Liver (tissue), 10 donors: ENCODE measurements at places on chromosomes 4 and X. TPM values are rescaled to one million over a fixed set of nuclear protein-coding genes. Genes with fewer than 3 reads are reported as not detected.
A peak's percentile ranks its signal among the peaks of the same experiment; 100 is the strongest.

DNA sequence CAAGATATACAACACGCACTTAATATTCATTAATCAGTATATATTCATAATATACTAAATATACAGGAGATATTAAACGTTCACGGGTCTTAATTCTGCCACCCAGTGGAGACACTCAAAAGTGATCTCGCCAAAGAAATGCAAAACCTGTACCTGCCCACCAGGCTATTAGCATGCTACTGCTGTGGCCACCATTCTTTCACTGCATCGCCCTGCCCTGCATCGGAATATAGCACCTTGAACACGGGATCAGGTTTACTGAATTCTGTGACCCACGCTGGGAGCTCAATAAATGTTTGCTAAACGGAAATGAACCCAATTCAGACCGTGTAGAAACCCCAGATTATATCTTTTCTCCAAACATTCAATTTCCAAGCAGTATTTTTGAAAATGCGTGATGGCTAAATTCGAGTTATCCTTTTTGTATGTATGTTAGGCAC is 840 bp upstream of the CLCN3 start:
- no peaks in the 10 kb centered on the region for H3K36me3 ChIP-seq
- H3K27ac ChIP-seq: peak overlapping the region; percentile 97

DNA sequence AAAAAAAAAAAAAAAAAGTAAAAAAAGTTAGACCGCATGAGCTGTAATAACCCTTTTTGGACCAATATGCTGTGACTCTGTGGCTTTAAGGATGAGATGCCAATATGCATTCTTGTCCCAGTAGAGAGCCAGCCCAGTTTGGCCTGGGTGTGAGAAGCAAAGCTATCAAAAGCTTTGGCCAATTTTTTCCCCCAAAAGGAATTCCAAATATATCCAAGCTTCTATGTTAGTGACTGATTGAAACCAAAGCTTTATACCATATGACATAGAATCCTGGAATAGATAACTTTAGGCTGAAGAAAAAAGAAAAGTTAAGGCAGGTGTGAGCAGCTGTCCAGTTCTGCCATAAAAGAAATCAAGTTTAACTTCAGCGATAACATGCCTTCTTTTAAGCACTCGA is 30.5 kb upstream of the RBPJ start:
- H3K27ac ChIP-seq: no peak overlapping the region
- no peaks in the 10 kb centered on the region for H3K4me1 ChIP-seq
- no peak overlapping the region for H3K4me3 ChIP-seq
- H3K27me3 ChIP-seq: no peaks in the 10 kb centered on the region
- DNase-seq: no peak

DNA sequence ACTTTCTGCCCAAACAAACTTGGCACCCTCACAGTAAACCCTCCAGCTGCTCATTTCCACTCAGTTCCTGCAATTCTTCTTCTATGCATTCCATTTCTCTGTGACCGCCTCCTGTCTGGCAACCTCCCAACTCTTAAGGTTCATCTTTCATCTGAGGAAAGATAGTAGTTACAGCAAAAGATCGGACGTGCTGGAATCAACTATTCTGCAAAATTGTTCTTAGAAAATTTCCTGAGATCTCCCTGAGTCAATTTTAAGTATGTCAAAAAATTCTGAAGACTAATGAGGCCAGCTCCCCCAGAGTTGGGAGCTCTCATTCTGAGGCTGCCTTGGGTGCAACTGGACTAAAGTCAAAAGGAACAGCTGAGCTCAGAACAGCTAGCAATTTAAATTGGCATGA is 1026.0 kb downstream of the ADGRL3 start:
- no peaks in the 10 kb centered on the region for H3K27me3 ChIP-seq
- no peaks in the 10 kb centered on the region for H3K4me1 ChIP-seq
- DNase-seq: no peak
- H3K4me3 ChIP-seq: no peak overlapping the region
- H3K36me3 ChIP-seq: no peaks in the 10 kb centered on the region

PCDH18 gene
- total RNA-seq: 7.7 TPM

DNA sequence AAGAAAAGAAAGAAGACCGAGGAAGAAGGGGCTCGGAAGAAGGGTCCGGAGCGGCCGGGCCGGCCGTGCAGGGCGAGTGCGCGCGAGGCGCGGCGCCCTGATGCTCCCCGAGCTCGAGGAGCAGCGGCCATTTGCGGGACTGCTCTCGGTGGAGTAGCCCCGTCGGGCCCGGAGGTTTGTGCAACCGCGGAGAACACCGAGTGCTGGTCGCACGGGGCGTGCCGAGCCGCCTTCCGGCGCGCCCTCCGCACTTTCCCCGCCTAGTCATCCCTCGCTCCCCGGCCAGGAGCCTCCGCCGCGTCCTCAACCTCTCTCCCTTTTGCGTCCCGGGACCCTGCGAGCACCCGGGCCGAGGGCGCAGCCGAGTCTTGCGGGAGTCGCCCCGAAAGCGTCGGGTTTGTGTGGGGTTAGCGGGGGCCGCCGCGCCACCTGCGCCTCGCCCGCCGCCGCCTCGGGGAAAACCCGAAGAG is 127.4 kb downstream of the LAS1L start:
- H3K4me3 ChIP-seq: peak overlapping the region; percentile 34
- H3K4me1 ChIP-seq: no peaks in the 10 kb centered on the region
- H3K27me3 ChIP-seq: no peaks in the 10 kb centered on the region

DNA sequence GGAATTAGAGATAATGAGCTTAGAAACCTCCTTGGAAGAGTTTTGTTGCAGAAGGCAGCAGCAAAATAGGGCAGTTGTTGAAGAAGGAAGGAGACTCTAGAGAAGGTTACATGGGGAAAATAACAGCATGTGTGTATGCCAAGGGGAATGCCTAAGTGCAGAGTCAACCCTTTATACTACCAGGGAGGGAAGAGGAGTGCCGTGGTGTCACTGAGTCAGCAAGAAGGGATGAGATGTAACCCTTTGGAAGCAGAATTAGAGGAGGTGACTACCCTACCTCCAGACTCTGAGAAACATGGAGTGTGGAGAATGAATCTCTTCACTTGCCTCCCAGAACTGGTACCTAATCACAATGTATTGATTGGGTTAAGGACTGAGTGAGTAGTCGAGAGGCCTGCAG is 6.7 kb upstream of the GABRE start:
- H3K27me3 ChIP-seq: no peaks in the 10 kb centered on the region
- no peak overlapping the region for H3K27ac ChIP-seq
- no peak overlapping the region for H3K4me3 ChIP-seq

GRCh38 chr4:63296773-63297172 is 1112.5 kb downstream of the TECRL start:
- no peak overlapping the region for H3K27ac ChIP-seq
- H3K4me3 ChIP-seq: no peak overlapping the region
- H3K4me1 ChIP-seq: no peaks in the 10 kb centered on the region

DNA sequence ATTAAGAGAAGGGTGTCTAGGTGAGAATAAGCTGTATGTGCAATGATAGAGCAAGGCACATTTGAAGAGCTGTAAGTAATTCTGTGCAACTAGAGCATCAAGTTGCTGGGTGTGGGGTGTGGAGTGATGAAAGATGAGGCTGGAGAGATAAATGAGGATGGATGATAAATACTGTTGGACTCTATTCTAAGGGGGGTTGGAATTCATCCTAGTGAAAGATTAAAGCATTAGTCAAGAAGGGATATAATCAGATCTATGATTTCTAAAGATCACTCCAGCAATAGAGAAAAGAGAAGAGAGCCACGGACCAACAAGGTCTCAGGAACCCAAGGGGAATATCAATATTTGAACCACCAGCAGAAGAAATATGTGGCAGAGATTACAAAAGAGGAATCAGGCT is 415.0 kb upstream of the RPS6KA3 start:
- no peak for DNase-seq
- no peaks in the 10 kb centered on the region for H3K36me3 ChIP-seq
- H3K4me3 ChIP-seq: no peak overlapping the region
- no peaks in the 10 kb centered on the region for H3K4me1 ChIP-seq

WNK3 gene
- total RNA-seq: 4.3 TPM

BTC gene
- total RNA-seq: 0.09 TPM

DNA sequence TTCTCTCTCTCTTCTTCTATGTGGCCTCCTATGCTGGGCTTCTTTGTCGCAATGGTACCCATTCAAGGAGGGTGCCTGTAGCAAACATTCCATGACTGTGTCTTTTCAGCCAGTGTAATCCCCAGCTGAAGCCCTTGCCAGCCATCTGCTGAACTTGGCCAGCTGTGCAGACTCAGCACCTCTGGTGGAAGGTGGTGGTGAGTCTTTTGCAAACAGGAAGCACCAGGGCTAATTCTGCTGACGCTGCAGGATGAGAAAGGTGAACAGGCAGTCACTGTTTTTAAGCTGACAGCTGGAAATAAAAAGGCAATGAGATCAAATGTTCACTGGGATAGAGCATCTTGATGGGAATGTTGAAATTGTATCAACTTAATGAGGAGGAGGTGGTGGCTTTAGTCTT is 298.7 kb upstream of the CLNK start:
- H3K36me3 ChIP-seq: no peaks in the 10 kb centered on the region
- no peak for DNase-seq
- H3K4me1 ChIP-seq: no peaks in the 10 kb centered on the region
- H3K27me3 ChIP-seq: no peaks in the 10 kb centered on the region

PPEF1 gene
- total RNA-seq: not detected

DNA sequence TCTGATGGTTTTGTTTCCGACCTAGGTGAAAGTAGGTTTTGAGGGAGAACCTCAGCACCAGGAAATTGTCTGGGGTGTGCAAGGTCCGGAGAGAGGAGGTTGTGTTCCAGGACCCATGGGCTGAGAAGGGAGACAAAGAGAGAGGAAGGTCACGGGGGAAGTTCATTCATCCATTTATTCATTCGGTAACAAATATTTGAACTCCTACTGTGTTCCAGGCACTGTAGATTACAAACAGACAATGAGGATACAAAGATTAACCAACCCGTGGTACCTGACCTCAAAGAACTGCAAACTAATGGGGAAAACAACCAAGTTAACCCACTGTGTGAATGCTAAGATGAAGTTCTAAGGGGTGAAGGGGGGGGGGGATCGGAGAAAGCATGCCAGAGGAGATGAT is 1.8 kb upstream of the GPC3 start:
- no peaks in the 10 kb centered on the region for H3K27me3 ChIP-seq
- H3K27ac ChIP-seq: no peak overlapping the region
- DNase-seq: no peak

GRCh38 chr4:1255699-1256098 is 6.8 kb upstream of the CTBP1 start:
- H3K27ac ChIP-seq: no peak overlapping the region
- H3K36me3 ChIP-seq: peaks cover 2% of the 10 kb centered on the region
- peaks cover 7% of the 10 kb centered on the region for H3K4me1 ChIP-seq
- no peaks in the 10 kb centered on the region for H3K27me3 ChIP-seq
- no peak for DNase-seq

DNA sequence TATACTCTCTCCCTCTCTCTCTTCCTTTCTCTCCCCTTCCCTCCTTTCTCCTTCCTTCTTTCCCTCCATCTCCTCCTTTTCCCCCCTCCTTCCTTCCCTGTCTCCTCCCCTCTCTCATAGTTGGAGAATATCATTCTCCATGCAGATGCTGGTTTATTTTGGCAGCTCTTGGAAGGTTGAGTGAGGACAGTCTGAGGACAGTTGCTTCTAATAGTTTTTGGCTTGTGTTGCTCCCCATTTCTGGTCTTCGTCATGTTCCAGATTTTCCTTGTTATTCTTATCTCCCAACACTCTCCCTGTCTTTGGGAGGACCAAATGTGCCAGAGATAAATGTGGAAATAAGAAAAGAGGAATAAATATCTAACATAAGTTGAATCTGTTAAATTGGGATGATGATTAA is 263.0 kb downstream of the FRMPD4 start:
- DNase-seq: no peak
- no peak overlapping the region for H3K27ac ChIP-seq
- H3K4me1 ChIP-seq: no peaks in the 10 kb centered on the region
- no peaks in the 10 kb centered on the region for H3K27me3 ChIP-seq

ODAM gene
- total RNA-seq: 0.25 TPM

GRCh38 chr4:73422458-73422752 is 13.6 kb upstream of the AFP start:
- H3K27ac ChIP-seq: no peak overlapping the region
- no peak overlapping the region for H3K4me3 ChIP-seq
- DNase-seq: no peak
- peaks cover 34% of the 10 kb centered on the region for H3K36me3 ChIP-seq
- no peaks in the 10 kb centered on the region for H3K27me3 ChIP-seq

DNA sequence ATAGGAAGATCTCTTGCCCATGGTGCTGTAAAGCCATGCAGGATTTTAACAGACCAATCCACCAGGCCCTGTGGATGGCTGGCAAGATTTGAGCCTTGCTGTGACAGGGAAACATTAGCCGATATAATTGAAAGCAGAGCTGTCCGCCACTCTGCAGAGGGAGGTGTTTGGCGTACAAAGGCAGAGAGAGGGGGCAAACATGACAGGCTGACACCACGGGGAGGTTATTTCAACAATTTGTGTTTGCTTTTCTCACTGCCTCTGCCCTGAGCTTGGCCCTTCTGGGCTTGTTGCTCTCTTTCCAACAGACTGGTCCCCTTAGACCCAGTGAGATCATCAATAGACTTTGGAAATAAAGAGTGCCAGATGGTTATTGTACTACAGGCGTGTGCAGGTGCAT is 59.4 kb downstream of the CLNK start:
- H3K4me1 ChIP-seq: no peaks in the 10 kb centered on the region
- no peak overlapping the region for H3K4me3 ChIP-seq
- DNase-seq: peak; percentile 39
- no peaks in the 10 kb centered on the region for H3K36me3 ChIP-seq

- H3K36me3 ChIP-seq: no peaks in the 10 kb centered on the region
- H3K27ac ChIP-seq: no peak overlapping the region
- H3K4me1 ChIP-seq: no peaks in the 10 kb centered on the region
- DNase-seq: no peak
Measured at GRCh38 chr4:42636645-42636949, 20.3 kb downstream of the ATP8A1 start.

GRCh38 chr4:141389649-141390048 is 169.0 kb downstream of the ZNF330 start:
- no peak overlapping the region for H3K27ac ChIP-seq
- no peak for DNase-seq
- no peaks in the 10 kb centered on the region for H3K27me3 ChIP-seq
- no peaks in the 10 kb centered on the region for H3K36me3 ChIP-seq

EGF gene
- total RNA-seq: not detected

DNA sequence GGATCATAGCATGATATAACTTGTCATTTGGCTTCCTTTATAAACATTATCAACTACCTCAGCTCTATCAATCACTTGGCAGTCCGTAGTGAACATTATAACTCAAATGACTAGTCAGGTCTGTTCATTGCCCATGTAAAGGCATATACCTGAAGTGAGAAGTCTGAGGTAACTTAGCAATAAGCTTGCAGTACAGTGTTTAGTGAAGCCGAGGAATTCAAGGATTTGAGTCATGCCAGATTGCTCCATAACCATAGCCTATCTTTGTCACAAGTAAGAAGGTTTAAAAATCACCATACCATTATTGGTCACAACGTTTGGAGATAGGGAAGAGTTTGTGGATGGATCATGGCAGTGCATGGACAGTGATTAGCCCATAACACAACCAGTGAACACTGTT is 41.6 kb downstream of the AR start:
- DNase-seq: no peak
- no peak overlapping the region for H3K4me3 ChIP-seq
- peaks cover 2% of the 10 kb centered on the region for H3K36me3 ChIP-seq
- H3K27me3 ChIP-seq: no peaks in the 10 kb centered on the region
- H3K4me1 ChIP-seq: no peaks in the 10 kb centered on the region
